Stimulated activated naive CD4-positive, alpha-beta T cell treated with Interleukin-2 at 50 U/mL for 16 hours (primary cell): ENCODE measurements at places on chromosomes 7 and 10.

DNA sequence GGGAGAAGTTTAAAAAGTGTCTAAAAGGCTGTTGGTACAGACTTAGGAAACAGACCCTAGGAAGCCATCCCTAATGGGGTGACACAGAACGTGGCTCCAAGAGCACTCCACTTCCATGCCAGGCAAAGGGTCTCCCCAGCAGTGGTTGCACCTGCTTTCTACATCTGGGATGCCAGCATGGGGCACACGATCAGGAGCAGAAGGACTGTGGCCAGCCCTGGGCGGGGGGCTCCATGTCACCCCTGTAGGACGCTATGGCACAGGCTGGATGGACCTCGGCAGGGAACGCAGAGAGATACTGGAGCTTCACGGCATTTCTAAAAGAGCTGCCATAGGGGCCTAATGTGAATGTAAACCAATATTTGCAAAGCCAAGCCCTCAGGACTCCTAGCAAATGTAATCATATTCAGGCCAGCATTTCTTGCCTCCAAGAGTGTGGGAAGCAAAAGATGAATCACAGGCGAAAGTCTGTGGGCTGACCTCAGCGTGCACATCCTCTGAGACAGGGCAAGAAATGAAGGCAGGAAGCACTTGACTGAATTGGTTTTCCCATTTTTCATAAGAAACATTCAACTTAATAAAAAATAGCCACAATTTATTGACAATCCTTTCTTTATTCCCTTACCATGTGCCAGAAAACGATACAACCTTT is 93.9 kb downstream of the ATXN7L1 start:
- peak; percentile 38 for DNase-seq

DNA sequence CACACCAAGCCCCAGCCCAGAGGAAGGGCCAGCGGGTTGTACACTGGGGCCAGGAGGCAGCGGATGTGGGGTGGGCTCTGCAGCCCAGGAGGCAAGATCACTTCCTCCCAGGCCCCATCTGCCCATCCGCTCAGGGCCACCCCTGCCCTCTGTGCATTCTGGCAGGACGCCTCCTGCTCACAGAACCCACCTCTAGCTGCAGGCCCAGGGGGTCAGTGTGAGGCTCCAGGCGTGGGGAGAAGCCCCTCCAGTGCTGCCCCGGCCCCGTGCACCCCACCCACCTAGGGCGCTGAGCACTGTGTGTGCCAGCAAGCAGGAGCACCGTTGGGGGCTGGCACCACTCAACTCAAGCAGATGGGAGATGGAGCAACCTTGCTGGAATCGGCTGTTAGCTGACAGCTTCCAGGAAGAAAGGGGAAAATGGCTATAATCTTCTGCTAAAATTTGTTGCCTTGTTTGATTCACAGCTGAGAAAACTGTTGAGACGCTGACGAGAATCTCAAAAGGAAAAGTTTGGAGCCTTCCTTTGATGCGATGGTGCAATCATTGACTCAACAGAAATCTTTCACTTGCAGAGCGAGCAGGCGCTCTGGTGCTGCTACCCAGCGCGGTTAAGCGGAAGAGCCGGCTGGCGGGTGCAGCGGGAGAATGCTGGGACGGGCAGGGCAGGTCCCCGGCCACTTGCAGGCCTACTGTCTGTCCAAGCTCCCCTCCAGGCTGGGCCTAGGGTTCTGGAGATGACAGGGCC is 276.1 kb downstream of the ELFN1 start:
- DNase-seq: no peak

GRCh38 chr10:109961174-109962001 is 38.1 kb upstream of the XPNPEP1 start:
- DNase-seq: no peak

- DNase-seq: no peak
These were observed 6.9 kb downstream of the MTG1 start for GRCh38 chr10:133400624-133401424.

- no peak for DNase-seq
These were observed 959 bp downstream of the PVRIG start for GRCh38 chr7:100220586-100221230.

- DNase-seq: no peak
These were observed 35.8 kb downstream of the RASGEF1A start for GRCh38 chr10:43230909-43231522.

DNA sequence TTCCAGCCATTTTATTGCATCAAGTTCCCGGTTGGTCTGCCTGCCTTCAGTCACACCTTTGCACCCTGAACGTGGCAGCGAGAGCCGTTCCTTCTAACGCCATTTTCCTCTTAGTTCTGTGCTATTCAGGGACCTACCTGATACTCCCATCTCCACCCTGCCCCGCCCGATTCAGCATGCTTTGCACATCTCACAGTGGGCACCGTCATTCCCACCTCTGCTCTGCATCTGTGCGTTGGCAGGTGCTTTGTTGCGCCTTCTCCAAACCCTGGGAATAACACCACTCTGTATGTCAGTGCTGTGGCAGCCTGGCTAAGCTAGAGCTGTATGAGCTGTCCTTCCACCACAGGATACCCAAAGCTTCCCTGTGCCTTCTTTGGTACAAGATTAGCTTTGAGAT is 96.8 kb downstream of the ACTR3B start:
- no peak for DNase-seq

GRCh38 chr7:139117599-139118233 is 8.2 kb upstream of the ZC3HAV1 start:
- DNase-seq: no peak

- DNase-seq: no peak
These were observed 23.0 kb downstream of the TCF7L2 start for GRCh38 chr10:112973046-112973445.

GRCh38 chr10:117462816-117463544 is 79.6 kb upstream of the EMX2 start:
- no peak for DNase-seq

DNA sequence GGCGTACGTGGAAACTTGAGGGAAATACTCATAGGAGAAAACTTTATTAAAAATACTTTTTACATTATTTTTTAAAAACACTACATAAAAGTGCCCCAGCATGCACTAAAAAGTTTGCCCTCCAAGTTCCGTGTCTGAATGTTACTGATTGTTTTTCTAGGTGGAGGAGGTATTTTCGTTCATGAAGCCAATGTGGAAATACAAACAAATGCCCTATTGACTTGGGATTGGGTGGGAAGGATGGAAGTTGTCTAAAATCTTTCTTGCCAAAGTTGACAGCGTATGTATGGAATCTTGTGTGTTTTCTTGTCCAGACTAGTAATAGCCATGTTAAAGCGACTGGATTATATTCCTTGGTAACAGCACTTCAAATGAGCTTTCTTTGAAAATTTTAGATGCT is 1.2 kb downstream of the PROSER2 start:
- DNase-seq: no peak

DNA sequence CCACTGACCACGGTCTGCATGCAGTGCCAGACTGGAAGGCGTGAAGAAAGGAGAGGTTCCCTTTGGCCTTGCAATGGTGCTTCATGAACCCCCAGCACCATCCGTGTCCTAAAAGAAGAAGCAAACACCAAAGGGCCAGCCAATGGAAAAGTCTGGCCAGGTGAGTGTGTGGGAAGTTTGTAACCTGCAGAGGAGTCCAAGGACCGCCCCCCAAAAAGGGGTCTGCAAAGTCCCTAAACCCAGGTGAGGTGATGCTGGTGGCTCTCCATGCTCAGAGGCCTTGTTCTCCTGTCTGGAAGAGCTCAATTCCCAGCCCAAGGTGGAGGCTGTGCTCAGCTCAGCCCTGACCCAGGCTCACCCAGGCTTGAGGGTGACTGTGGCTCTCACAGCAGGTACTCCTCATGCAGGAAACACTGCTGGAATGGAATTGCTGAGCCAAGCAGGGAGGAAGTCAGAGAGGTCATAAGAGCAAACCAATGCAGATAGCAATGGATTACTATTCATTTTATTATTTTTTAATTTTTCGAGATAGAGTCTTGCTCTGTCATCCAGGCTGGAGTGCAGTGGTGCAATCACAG is 52.4 kb upstream of the NANOS1 start:
- no peak for DNase-seq

- DNase-seq: no peak
These were observed 5.9 kb upstream of the GPAM start for GRCh38 chr10:112189465-112189864.

DNA sequence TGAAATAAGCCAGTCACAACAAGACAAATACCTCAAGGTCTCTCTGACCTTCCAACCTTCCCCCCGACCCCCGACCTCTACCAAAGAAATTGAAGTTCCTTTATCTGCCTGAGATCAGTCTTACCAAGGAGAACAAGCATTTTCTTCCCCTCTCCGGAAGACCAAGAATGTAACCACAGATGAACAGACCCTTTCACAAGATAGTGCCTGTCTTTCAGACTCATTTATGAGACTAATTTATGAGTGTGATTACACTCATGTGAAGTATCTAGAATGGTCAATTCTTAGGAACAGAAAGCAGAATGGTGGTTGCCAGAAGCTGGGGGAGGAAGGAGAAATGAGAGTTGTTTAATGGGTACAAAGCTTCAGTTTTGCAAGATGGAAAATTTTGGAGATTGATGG is 108.9 kb upstream of the MKLN1 start:
- DNase-seq: no peak

DNA sequence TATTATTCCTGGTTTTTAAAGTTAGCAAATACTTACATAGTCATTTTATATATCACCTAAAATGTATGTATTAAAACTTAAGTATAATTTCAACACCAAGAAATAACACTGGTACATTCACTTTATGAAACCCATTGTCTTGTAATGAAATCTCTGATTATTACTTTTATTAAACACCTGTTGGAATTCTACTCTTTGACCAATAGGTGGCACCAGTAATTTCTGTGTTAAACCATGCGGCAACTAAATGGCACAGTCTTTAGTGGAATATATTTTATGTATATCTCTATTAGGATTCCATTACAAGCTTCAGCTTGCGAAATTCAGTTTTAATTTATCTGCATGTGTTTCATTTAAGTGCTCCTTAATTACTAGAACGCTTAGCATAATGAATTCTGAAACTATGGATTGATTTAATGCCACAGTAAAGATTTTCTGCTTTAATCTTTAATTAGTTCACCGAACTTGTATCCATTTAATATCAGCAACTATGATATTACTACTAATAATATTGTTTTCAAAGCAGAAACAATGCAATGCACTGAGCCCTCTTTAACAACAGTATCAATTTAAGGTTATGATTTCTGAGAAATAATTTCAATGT is 181.3 kb downstream of the MAGI2 start:
- no peak for DNase-seq

- DNase-seq: no peak
These were observed 54.9 kb downstream of the KCNMA1 start for GRCh38 chr10:77582710-77583115.

- DNase-seq: no peak
These were observed 40.6 kb upstream of the GHITM start for GRCh38 chr10:84098667-84099066.

GRCh38 chr10:102627291-102627735 is 17.0 kb upstream of the TRIM8 start:
- no peak for DNase-seq

GRCh38 chr10:42986633-42987032 is 90.2 kb upstream of the RET start:
- DNase-seq: no peak

DNA sequence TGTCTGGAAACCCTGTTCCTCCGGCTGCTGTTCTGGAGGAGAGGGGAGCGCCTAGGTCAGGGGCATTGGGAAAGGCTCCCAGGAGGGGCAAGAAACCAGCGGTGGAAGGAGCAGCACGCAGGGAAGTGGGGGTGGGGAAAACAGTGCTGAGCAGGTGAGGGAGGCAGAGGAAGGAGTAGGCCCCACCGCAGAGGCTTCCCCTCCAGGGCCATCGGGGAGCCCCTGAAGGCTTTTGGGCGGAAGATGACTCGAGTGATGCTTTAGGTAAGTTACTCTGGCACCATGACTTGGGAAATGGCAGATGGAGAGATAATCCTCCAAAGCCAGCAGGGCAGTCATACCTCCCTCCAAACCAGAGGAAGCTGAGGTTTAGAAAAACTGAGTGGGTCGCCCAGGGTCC is 106.5 kb upstream of the ANLN start:
- no peak for DNase-seq

DNA sequence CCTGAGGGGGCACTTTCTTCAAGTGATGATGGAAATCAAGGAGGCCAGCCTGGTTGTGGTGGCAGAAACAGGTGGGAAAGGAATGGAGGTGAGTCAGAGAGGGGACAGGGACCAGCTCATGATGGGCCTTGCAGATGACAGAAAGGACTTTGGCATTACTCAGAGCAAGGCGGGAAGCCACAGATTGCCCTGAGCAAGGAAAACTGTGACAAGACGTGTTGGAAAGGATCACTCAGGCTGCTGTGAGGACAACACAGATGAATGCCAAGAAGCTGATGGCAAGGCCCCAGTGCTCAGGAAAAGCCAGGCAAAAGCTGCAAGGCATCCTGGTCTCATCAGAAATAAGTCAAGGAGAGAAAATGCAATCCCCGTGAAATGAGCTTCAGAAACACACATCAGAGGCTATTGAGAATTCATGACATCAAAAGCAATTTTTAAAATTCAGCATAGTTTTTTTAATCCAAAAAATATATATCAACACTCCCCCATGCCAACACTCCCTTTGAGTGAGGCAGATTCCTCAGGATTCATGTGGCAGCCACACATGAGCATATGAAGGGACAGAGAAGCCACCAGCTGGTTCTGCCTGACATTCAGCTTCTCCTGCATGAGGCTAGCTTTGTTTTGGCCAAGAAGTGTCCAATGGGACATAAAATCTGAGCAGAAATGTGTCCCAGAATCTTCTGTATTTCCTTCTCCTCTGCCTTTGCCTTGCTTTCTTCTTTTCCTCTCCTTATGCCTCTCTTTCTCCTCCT is 244.5 kb upstream of the MYO3A start:
- DNase-seq: no peak

- no peak for DNase-seq
These were observed 15.1 kb downstream of the CAMK2B start for GRCh38 chr7:44310221-44310848.

- no peak for DNase-seq
These were observed 51.5 kb downstream of the HK1 start for GRCh38 chr10:69329721-69330178.

DNA sequence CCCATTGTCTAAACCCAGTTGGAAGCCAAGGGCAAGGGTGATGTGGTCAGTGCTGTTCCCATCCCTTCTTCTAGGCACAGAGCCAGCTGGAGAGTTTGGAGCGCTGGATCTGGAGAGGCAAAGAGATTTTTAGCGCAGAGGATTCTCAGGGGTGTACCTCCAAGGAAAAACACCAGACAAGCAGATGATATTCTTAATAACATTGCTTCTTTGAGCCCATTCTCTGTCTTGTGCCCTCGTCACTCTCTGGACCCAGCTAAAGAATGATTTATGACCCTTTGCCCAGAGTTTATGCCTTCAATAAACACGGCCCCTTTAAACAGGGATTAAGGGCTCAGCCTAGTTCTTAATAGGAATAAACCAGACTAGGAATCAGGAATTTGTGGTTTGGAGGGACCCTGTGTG is 4.7 kb upstream of the HIP1 start:
- DNase-seq: no peak

GRCh38 chr10:6135039-6135438 is 46.2 kb downstream of the RBM17 start:
- DNase-seq: no peak
